ENCODE measurements at places on chromosomes 13 and 19. TPM values are rescaled to one million over a fixed set of nuclear protein-coding genes. Genes with fewer than 3 reads are reported as not detected.

ZGLP1 gene
- total RNA-seq = 3.7 TPM

SERPINE3 gene
- total RNA-seq = not detected

ZNF835 gene
- 3.0 TPM for total RNA-seq

WDR18 gene
- 126 TPM for total RNA-seq

LILRB3 gene
- not detected for total RNA-seq

CEACAM1 gene
- 0.55 TPM for total RNA-seq

APOC1 gene
- total RNA-seq = 1.1 TPM

GRK1 gene
- not detected for total RNA-seq

KANK2 gene
- total RNA-seq = 1.5 TPM

ALOX5AP gene
- total RNA-seq = 33.4 TPM

CBY2 gene
- total RNA-seq = not detected

PRSS57 gene
- not detected for total RNA-seq

ZNF492 gene
- total RNA-seq = 2.0 TPM

SPATA13 gene
- total RNA-seq = 54.7 TPM

S1PR4 gene
- 45.6 TPM for total RNA-seq

Measured in activated CD8-positive, alpha-beta memory T cell treated with anti-CD3 and anti-CD28 coated beads for 36 hours (primary cell).